Stimulated activated memory B cell treated with anti-CD40 and anti-IgM and Interleukin-4, amounts not matched to agents 10 μg/mL and 1 μg/mL and 100 μg/mL, for 72 hours (primary cell): ENCODE measurements at places on chromosomes 1 and 21.

GRCh38 chr1:91022518-91022929, 689 bp upstream of the ZNF644 start:
- no peak for ATAC-seq

GRCh38 chr1:172167796-172168596, 252.5 kb upstream of the C1orf105 start:
- ATAC-seq: no peak

DNA sequence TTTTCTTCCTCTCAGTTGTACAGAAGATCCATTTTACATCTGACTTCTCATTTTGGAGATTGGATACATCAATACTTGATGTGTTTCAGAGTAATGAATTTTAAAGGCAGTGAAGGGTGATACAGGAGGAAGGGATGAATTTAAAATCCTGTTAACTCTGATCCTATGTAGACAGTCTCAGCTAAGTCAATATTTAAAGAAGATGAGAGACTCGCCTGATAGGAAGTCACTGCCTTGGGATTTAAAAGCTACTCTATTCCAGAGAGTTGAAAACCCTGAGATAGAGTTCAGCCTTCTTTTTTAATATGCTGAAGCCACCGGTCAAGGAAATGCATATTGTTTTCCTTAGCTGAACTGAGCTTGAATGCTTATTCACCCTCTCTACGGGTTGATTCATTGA, 42.7 kb downstream of the HUNK start:
- ATAC-seq: no peak

GRCh38 chr1:21000245-21000594, 176.5 kb downstream of the EIF4G3 start:
- ATAC-seq: no peak

DNA sequence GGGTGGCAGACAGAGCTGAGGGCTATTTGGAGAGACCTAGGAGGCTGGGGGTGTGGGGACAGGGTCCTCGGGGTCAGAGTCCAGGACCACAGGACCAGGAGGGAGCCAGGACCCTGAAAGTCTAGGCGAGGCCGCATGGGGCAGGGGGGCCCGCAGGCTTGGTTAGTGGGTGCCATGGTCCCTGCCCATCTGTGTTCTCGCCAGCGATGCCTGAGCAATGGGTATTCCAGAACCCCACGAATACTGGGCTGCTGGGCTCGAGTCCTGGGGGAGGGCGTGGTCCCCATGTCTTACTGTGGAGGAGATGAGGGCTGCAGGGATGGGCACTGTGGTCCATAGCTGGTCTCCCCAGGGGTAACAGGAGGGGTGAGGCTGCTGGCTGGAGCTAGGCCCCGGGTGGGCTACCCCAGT, 2.0 kb downstream of the KRTAP10-6 start:
- peak; percentile 34 for ATAC-seq

DNA sequence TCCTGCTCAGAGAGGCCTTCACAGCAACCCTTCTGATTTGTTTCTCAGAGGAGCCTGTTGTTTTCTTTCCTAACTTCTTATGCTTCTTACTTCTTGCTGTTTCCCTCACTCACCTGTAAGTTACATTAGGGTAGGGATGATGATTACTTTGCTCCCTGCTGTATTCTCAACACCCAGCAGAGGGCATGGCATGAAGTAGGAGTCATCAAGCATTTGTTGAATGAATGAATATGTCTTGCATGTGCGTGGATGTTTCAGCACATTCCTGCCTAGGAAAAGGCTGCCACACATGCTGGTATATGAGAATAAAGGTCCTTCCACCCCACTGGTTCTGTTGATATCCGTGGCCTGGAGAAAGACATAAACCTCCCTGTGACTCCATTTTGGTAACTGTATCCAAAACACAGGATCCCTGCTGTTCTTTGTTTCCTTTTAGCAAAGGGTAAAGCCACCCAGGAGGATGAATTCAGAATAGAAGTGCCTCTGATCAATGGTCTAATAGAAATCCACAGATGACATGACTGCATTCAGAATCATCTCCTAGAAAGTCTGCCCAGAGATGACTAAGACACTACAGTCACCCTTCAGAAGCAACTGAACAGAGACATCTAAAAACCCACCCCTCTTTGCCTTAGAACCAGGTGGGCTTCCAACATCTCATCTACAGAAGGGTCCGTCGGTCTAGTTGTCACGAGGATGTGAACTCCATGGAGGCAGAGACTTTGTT, 168.8 kb downstream of the ZSCAN20 start:
- no peak for ATAC-seq

DNA sequence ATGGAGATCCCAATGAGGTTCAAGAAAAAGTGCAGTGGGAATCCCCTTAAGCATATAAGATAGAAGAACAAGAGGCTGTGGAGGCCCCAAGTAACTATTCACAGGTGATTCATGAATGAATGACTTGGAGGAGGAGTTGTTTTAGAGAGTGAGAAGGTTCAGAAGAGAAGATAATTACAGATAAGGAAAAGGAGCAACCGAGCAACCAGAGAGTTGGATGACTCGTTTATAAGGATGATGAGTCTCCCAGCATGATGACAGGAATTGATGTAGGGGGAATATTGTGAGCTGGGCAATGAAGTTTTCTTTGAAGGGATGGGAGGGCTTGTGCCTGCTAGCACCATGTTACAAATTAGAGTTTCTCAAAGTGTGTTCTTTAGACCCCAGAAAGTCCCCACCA, 9.8 kb downstream of the C8A start:
- ATAC-seq: no peak

- no peak for ATAC-seq
These were observed 11.1 kb downstream of the LRRC3 start for GRCh38 chr21:44466351-44466954.

- peak; percentile 52 for ATAC-seq
These were observed 31.3 kb upstream of the ROR1 start for GRCh38 chr1:63742526-63742925.

- no peak for ATAC-seq
These were observed 83.4 kb downstream of the DAB1 start for GRCh38 chr1:57340334-57341070.

GRCh38 chr1:54922921-54923421, 36.0 kb upstream of the DHCR24 start:
- no peak for ATAC-seq

DNA sequence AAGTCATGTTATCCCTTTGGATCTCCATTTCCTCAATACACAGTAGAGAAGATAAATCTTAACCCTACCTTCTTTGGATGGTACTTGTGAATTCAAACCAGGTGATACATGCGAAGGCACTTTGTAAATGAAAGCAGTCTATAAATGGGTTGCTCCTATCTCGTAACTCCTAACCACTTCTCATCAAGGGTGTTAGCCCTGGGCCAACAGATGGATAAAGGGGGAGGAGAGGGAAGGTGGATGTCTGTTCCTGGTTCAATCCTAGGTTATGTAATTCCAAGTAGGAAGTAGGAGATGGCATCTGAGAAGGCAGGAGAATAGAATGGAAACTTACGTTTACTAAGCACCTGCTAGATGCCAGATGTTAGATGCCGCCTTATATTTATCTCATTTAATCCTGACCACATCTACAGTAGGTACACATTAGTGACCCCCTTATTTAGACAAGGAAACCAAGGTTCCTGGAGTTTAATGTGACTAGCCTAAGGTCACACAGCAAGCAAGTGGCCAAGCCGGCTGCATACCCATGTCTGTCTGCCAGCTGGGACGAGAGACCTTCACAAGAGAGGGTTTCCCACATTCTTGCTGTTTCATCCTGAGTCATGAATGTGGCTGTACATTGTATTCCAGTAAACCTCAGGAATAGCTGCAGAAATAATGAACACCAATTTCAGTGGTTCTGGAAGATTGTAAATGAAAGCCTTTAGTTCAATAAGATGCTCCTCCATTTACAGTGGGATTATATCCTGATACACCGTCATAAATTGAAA, 47.7 kb downstream of the ELAVL4 start:
- no peak for ATAC-seq

DNA sequence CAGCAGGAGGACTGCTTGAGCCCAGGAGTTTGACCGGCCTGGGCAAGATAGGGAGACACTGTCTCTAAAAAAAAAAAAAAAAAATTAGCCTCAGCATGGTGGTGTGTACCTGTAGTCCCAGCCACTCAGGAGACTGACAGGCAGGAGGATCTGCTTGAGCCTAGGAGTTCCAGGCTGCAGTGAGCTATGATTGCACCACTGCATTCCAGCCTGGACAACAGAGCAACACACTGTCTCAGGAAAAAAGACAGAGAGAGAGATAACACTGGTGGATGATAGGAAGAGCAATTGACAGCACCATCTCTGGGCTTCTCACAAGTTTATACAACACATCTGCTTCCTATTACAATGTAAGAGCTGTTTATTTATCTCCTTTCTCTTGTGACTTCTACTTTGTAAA, 2.4 kb upstream of the RNU11 start:
- ATAC-seq: no peak

DNA sequence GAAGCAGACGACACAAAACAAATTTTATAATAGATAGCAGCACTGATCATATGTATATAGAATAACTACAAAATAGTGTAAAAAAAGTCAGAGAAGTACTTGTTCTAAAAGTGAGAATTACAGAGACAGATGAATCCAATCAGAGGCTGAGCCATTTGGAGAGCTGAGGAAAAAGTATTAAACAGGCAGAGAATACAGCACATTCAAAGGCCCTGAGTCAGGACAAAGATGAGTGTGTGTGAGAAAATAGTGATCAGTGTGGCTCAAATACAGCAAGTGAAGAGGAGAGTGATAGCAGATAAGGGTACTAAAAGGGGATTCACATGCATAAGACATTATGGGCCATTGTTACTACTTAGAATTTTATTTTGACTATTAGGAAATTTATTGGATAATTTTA, 430.6 kb upstream of the BRINP3 start:
- ATAC-seq: no peak

GRCh38 chr1:183898001-183898396, 93.1 kb downstream of the RGL1 start:
- peak; percentile 4 for ATAC-seq

DNA sequence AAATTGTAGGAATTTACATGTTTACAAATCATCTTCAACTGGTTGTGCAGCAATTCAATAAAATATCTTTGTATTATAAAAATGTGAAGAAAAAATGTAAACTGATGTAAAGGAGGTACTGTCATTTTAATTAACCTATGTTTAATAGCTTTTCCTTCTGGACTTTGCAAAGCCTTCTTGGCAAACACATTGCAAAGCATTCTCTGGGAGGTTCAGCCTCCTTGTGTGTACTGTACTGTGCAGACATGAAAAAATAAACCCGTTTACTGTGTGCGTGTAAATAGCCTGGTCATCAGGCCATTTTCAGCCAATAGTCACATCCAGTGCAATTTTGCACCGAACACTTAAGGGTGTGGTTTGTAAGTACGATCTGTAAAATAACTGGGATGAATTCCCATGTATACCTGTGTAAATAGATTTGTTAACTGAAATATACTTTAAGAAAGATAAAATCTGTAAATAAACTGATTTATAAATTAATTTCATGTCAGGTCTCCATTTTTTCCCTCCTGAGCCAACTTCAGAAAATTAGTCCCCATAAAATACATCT, 40.2 kb upstream of the QSOX1 start:
- ATAC-seq: no peak

GRCh38 chr1:233389169-233389568, 61.6 kb downstream of the MAP3K21 start:
- no peak for ATAC-seq
